ENCODE measurements at places on chromosomes 12 and 14. TPM values are rescaled to one million over a fixed set of nuclear protein-coding genes. Genes with fewer than 3 reads are reported as not detected.

GRCh38 chr12:51961834-51962233, 10.3 kb downstream of the ACVR1B start:
- DNase-seq = no peak

DNA sequence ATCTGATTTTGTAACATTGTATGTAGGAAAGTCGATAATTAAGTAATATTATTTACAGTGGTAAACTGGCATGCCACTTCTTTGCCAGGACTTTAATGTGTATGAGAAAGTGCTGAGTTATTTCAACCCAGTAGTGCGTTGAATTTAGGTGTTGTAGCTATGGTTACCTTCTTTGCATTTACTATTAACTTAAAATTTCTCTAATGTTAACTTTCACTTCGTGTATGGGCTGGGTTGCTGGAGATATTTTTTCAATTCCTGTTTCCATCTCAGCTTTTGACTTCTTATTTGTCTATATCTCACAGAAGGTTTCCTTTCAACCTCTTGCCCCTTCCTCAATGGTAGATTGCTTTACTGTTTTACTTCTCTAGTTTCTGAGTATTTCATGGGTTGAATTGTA, 1345.6 kb downstream of the FSCB start:
- no peak for DNase-seq

DNA sequence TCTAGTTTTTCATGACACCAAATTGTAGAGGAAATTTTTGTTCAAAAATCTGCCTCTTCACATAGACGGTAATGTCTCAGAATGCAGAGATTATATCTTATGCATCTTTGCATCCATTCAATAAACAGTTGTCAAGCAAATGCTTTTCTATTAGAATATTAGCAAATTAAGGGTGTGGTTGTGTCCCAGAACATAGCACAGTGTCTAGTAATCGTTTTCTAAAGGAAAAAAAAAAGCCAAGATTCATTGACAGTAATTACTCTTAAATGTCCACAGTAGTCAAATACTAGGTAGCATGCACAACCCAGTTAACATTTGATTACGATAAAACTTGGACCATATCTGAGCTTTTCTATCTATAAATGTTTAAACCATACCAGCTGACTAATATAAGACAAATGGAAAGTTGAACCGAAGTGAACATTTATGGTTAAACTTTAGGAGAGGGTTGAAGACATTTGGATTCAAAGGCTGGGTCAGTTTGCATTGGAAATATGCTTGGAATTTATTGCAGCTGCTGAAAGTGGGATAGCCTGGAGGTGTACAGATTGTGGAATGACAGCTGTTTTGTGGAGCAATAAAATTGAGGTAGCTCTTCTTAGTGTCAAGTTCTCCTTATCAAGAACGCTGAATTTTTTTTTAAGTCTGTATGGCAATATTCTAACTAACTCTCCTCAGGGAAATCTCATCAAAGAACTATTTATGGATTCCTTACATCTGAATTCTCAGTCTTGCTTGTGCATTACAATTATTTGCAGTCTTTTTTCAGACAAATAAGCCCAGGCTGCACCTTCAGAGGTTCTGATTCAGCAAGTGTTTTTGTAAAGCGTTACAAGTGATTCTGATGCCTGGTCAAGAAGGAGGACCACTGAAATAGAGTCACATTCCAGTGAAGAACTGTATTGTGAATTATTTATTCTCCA, 66.7 kb upstream of the ATP2B1 start:
- DNase-seq = no peak

DNA sequence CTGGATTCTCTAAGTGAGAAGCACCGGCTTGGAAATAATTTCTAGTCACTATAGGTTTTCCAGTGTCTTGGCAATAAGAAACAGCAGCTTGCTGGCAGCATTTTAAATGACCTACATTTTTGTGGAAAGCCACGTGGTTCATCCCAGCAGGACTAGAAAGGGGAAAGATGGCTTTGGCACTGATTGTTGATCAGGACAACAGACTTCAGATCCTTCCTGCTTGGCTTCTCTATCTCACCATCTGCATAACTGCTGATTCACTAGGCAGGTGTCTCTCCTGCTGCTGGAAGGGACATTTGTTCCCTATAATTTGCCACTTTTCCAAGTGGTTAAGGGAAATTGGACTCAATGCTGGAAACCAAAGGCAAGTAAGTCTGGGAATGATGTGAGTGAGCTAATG, 131.0 kb downstream of the TTC8 start:
- no peak for DNase-seq

GRCh38 chr12:128056136-128056801, 210.7 kb upstream of the TMEM132C start:
- no peak for DNase-seq

DNA sequence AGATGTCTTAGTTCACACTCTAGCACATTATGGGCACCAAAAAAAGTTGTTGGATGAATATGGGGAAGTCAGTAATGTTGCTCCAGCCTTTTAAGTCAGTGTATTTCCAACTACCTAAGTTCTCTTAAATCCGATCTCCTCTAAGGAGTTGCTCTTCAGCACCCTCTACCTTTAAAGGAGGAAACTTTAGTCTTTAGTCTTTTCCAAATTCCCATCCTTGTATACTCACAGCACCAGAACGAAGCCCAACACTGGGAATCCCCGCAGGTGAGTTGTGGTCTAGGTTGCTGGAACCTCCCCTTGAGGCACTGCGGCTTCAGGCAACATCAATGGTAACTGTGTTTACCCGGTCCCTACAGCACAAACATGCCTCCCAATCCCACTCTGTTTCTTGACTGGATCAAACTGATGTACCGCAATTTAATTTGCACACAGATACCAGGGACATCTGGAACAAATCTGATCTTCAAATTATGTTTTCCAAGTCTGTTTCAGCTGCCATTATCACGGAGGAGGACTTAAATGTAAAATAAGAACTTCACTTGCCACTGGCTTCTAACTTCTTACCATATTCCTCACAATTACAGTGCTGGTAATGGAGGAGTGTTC, 179.0 kb downstream of the FOXN3 start:
- no peak for DNase-seq

- no peak for DNase-seq
These were observed 668 bp downstream of the TMEM260 start for GRCh38 chr14:56580221-56580711.

APOF gene
- not detected for total RNA-seq

CNTN1 gene
- total RNA-seq = 0.46 TPM

ATL1 gene
- total RNA-seq = 0.89 TPM

OR4E2 gene
- not detected for total RNA-seq

HOXC6 gene
- total RNA-seq = 0.30 TPM

All from Right ventricle myocardium superior (tissue), 1 donor.